ENCODE measurements at places on chromosomes 7 and 10.

- no peak for DNase-seq
Observed at GRCh38 chr10:121680879-121681655, 82.8 kb upstream of the FGFR2 start.

DNA sequence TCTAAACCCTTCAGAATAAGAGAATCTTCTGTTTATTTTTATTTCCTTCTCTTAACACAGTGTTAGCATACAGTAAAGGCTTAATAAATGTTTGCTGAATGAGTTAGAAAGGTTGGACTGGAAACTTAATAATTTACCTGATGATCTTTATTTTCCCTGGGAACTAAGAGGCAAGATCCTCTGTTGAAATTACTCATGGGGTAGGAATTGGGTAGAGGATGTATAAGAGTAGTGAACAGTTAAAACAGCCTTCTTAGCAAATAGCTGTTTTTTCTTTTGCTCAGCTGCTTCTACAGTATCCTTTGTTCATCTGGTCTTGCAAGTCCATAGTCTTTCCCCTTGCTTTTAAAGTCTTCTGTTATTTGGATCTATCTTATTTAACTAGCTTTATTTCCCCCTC, 80.0 kb downstream of the AKAP9 start:
- DNase-seq, result no peak

- no peak for DNase-seq
Observed at GRCh38 chr7:149404396-149404795, 56.5 kb downstream of the ZNF777 start.

- DNase-seq, result no peak
Observed at GRCh38 chr7:140448781-140449480, 30.4 kb downstream of the MKRN1 start.

DNA sequence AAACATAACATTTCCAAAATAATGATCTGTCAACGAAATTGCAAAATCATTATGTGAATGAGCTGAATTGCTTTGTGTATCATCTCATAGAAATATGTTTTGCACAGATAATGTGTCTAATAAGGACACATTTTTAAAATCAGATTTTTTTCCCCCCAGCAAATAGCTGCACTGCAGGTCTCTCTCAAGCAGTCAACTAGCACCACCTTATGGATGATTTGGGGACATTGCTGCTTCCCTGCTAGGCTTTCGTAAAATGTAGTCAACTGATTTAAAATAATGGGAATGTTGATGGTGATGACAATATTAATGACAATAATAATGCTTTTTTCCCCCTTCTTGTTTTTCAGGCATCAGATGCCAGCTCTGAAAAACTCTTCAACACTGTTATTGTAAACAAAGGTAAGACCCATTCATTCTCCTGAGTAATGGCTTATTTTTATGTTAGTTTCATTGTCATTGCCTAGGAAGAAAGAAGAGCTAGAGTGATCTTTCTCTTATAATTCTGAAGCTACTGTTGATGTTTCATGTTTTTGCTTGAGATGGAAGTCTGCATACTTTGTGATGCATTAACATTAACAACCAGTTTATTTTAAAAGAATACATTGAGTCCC, 433.6 kb upstream of the GALNT17 start:
- DNase-seq, result no peak

GRCh38 chr10:119274519-119275045, 67.2 kb downstream of the GRK5 start:
- DNase-seq, result no peak

GRCh38 chr7:30206942-30207341, 72.2 kb downstream of the MTURN start:
- peak; percentile 80 for DNase-seq

- DNase-seq, result no peak
Observed at GRCh38 chr7:41573015-41573414, 129.9 kb downstream of the INHBA start.

- DNase-seq, result no peak
Observed at GRCh38 chr10:46028584-46029460, 1.6 kb downstream of the NCOA4 start.

GRCh38 chr7:25059576-25059975, 65.5 kb downstream of the CYCS start:
- peak; percentile 19 for DNase-seq

DNA sequence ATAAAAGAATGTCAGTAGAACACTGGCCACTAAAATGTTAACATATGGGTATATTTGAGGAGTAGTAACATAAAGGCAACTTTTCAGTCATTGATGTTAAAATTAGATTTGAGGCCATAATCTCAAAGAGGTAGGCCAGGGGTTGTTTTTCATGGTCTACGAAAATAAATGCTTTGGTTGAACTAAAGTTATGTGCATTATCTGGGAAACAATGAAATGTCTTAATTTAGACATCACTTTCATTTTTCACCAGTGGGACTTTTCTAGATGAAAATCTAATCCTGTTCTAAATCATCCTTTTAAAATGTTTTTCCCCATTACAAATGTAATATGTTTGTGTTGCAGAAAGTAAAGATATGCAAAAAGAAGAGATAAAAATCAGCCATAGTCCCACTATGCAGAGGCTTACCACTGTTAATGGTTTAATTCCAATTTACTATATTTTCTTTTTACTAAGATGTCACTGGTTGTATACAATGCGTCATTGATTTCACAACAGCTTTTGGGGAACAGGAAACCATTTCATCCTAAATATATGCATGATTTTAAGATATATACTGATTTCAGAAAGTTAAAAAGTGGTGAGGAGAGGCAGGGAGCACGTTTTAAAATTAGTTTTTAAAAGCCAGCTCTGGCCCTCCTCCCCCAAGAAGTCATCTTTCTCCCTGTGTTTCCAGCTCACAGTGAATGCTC, 64.3 kb downstream of the ARID5B start:
- no peak for DNase-seq

DNA sequence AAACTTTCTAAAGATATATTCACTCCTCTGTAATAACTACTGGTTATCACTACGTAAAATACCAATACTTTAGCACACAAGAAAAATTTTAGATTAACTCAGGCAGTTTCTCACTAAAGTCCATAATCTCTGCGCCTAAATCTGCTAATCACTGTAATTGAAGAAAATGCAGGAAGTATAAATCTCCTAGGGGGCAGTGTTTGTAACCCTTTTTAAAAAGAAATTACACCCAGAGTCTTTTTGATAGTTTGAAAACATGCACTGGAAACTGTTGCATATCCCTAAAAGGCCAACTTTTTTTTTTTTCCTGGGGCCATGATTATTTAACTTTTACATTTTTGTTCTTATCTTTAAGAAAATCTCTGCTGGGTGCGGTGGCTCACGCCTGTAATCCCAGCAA, 209.6 kb downstream of the KIAA1217 start:
- no peak for DNase-seq

DNA sequence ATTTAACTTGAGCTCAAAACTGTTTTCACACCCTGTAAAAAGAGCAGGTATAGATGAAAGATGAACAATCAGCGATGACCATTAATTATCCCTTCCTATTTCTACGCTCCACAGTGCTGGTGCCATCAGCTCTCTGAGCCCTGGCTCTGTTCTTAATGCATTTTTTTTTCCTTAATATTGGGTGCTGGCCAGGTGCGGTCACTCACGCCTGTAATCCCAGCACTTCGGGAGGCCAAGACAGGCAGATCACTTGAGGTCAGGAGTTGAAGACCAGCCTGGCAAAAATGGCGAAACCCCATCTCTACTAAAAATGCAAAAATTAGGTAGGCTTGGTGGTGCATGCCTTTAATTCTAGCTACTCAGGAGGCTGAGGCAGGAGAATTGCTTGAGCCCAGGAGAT, 4.2 kb downstream of the STEAP4 start:
- DNase-seq, result no peak

DNA sequence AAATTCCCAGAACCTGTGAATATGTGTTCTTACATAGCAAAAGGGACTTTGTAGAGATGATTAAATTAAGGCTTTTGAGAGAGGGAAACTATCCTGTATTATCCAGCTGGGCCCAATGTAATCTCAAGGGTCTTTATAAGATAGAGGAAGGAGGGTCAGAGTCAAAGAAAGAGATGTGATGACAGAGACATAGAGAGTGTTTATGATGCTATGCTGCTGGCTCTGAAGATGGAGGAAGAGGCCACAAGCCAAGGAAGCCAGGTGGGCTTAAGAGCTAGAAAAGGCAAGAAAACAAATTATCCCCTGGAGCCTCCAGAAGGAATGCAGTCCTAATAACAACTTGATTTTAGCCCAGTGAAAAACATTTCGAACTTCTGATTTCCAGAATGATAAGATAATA, 15.3 kb upstream of the SKAP2 start:
- DNase-seq, result no peak

DNA sequence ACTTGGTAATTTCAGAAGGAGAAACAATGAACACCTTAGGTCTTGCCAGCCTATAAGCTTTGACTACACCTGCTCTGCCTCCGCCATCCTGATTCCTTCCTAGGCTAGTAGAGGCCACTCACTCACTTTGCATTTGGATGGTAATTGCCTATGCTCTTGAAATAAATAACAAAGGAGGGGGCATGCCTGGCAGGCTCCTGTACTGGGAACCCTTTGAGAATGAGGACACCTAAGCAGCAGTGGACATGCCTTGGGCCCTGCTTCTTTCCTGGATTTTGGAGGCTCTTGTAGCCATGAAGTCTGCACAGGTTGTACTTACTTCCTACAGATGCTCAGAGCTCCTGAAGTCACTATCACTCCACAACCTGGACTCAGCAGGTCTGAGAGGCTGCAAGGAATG, 65.8 kb downstream of the BLNK start:
- DNase-seq, result no peak

GRCh38 chr10:22849077-22849805, 78.6 kb upstream of the ARMC3 start:
- DNase-seq, result no peak

GRCh38 chr7:74307738-74308505, 18.7 kb downstream of the CLIP2 start:
- DNase-seq, result no peak

GRCh38 chr10:93991114-93991513, 2.6 kb upstream of the PLCE1 start:
- no peak for DNase-seq

GRCh38 chr10:115606086-115606485, 512.9 kb downstream of the ATRNL1 start:
- DNase-seq, result no peak

- no peak for DNase-seq
Observed at GRCh38 chr10:26567351-26567721, 129.2 kb downstream of the APBB1IP start.

- DNase-seq, result no peak
Observed at GRCh38 chr7:12386313-12386740, 17.3 kb downstream of the VWDE start.

GRCh38 chr10:129622736-129623135, 155.7 kb downstream of the MGMT start:
- peak; percentile 47 for DNase-seq

DNA sequence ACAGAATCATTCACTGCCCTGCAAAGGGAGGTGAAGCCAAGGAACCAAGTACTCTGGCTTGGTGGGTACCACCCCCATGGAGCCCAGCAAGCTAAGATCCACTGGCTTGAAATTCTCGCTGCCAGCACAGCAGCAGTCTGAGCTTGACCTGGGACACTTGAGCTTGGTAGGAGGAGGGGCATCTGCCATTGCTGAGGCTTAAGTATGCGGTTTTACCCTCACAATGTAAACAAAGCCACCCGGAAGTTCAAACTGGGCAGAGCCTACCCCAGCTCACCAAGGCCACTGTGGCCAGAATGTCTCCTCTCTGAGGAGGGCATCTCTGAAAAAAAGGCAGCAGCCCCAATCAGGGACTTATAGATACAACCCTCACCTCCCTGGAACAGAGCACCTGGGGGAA, 1050.0 kb upstream of the GHITM start:
- no peak for DNase-seq

DNA sequence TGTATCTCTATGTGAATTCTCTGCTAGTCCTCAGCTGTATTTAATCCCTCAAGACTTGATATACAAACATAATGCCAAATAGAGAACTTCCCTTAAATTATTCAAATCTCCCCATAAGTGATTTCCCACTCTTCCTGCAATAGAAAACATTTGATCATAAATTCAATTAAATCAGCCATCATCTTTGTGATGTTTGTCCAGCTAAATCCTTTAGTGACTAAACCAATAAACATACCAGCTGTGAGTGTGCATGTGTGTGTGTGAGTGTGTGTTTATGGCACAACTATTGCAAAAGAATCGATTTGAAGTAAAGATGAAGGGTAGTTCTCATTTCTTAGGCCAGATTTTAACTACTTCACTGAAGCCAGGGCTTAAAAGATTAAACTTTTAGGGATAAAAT, 175.5 kb upstream of the FZD1 start:
- DNase-seq, result no peak

DNA sequence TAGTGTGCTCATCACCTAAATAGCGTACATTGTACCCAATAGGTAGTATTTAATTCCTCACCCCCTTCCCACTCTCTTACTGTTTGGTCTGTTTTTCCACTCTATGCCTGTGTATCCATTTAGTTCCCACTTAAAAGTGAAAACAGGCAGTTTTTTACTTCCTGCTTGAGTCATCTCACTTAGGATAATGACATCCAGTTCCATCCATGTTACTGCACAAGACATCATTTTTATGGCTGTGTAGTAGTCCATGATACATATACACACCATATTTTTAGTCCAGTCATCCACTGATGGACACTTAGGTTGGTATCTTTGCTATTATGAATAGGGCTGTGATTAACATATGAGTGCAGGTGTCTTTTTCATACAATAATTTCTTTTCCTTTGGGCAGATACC, 10.1 kb downstream of the STK17A start:
- DNase-seq, result no peak

DNA sequence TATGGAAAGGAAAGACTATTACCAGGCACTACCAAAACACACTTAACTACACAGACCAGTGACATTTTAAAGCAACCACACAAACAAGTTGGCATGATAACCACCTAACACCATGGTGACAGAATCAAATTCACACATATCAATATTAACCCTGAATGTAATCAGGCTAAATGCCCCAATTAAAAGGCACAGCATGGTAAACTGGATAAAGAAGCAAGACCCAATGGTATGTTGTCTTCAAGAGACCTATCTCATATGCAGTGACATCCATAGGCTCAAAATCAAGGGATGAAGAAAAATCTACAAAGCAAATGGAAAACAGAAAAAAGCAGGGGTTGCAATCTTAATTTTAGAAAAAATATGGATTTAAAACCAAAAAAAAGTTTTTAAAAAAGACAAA, 86.0 kb downstream of the SAMD9 start:
- no peak for DNase-seq

DNA sequence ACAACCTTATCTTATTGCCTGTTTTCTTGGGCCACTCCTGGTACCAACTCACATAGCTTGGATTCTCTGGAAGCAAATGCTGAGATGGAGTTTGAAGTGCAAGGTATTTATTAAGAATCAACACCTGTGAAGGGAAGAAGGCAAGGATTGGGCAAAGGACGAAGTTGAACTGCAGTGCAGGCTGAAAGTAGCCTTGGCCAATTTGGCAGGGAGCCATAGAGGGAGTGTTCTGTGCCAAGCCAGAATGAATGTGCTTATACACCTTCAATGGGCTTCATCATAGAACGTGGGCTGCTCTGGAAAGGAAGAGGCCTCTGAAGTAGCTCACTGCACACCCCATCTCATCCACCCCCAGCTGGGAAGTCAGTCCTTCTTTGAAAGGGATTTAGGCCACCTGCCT, 79.8 kb upstream of the IFRD1 start:
- DNase-seq, result no peak

- DNase-seq, result no peak
Observed at GRCh38 chr10:89122433-89123051, 84.6 kb downstream of the CH25H start.

Measured in esophagus muscularis mucosa (tissue), 4 donors.